ENCODE measurements at places on chromosomes 2 and 18.

GRCh38 chr2:122031544-122032263, 276.3 kb downstream of the TSN start:
- DNase-seq = no peak

- no peak for DNase-seq
Measured at GRCh38 chr2:240916571-240917008, 10.5 kb downstream of the CROCC2 start.

DNA sequence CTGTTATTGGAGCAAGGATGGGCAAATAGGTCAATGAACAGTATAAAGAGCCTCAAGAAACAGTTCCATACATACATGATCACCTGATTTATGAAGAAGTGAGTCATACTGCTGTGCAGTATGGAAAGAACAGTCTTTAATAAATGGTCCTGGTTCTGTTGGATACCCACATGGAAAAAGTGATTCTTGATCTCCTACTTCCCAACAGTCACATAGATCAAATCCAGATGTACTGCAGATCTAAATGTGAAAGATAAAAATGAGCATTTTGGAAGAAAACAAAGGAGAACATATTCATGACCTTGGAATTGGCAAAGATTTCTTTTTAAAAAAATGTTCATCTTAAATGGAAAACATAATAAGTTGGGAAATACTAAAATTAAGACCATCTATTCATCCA, 75.8 kb downstream of the CCDC148 start:
- DNase-seq = no peak

GRCh38 chr2:216083464-216084281, 2.0 kb downstream of the TMEM169 start:
- no peak for DNase-seq

GRCh38 chr2:159111346-159111927, 143.0 kb downstream of the TANC1 start:
- DNase-seq = no peak

DNA sequence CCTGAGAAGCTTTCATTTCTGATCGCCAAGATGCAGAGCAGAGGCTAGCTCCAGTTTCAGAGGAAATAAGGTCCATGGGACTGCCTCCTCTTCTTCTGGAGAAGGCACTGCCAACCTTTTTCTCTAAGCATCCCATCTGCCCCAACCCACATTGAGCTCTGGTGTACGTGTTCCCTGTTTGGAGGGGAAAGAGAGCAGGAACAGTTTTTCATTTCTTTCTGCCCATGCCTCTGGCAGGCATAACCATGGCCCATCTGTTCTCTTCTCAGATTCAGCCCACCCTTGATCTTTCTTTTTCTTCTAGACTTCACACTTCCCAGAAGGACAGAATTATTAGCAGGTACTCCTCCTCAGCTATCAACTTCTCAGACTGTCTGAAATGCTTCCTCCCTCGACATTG, 1110.3 kb upstream of the KLHL29 start:
- no peak for DNase-seq

DNA sequence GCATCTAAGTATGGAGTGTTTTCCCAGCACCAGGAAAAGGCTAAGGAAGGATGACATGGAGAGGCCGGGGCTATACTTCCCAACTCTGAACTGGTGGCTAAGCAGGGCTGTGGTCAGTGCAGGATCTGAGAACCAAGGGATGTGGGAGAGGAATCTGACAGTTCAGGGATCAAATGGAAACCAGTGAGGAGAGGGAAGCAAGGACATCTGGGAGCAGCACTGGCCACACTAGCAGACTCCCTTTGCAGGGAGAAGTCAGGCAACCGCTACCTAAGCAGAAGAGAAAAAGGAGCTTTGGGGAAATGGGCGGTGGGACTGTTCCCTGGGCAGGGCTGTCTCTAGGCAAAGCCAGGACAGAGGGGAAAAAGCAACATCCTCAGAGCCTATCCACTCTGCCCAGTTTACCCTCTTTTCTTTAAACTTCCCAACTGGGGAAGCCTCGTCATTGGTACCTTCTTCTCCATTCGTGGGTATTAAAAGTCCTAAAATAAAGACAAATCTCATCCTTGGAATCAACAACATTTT, 105.8 kb upstream of the MEIS1 start:
- DNase-seq = no peak

- no peak for DNase-seq
Measured at GRCh38 chr18:56517196-56517595, 121.2 kb downstream of the TXNL1 start.

DNA sequence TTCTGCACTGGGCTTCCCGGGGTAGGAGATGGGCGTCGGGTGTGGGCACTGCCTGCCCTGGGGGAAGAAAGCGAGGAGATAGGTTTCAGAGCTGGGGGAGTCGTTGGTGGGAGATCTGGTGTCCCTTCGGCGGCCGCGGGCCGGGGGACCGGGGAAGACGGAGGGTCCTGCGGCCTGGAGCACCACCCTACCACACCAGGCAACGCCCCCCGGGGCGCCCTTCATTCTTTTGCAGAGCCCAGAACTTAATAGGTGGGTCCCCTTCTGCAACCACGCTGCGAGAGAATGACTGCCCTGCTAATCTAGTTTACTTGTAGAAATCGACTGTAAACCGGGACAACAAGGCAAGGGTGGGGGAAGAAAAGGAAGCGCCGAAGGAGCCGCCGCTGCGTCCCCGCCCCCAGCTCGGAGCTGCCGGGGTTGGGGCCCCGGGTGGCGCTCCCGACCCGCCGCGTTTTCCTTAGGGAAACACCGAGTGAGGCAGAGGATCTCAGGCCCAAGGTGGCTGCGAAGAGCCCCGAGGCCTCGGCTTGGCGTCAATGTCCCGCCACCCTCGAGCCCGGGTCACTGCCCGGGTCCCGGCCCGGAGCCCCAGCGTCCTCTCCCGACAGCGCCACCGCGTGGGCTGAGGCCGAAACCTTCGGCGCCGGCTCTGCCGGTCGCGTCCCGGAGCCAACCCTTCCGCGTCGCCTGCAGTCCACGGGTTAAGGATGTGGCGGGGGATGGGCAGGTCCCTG, 5.4 kb upstream of the SATB2 start:
- no peak for DNase-seq

GRCh38 chr2:173028141-173028540, 47.5 kb upstream of the MAP3K20 start:
- no peak for DNase-seq

DNA sequence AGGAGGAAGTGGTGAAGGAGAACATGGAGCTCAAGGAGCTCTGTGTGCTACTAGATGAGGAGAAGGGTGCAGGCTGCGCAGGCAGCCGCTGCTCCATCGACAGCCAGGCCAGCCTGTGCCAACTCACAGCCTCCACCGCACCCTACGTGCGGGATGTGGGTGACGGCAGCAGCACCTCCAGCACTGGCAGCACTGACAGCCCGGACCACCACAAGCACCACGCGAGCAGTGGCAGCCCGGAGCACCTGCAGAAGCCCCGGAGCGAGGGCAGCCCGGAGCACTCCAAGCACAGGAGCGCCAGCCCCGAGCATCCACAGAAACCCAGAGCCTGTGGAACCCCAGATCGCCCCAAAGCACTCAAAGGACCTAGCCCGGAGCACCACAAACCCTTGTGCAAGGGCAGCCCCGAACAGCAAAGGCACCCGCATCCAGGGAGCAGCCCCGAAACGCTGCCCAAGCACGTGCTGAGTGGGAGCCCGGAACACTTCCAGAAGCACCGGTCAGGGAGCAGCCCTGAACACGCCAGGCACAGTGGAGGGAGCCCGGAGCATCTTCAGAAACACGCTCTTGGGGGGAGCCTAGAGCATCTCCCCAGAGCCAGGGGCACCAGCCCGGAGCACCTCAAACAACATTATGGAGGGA, 9.0 kb downstream of the CCDC85A start:
- DNase-seq = no peak

DNA sequence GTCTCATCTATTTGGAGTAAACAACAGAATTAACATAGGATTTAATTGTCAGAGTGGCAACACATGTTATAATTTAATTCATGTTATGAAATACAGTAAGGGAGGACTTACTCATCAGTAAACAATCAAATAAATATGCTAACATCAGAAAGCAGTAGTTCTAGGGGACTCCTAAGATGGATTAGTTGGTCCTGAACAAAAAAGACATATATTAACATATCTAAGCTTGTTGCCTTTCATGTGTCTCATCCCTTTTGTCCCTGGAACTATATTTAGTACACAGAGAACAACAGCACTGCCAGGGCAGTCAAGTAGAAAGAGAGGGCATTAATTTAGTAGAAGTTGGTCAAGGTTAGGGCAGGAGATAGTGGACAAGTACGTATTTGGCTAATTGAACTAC, 117.8 kb upstream of the FZD5 start:
- DNase-seq = no peak

DNA sequence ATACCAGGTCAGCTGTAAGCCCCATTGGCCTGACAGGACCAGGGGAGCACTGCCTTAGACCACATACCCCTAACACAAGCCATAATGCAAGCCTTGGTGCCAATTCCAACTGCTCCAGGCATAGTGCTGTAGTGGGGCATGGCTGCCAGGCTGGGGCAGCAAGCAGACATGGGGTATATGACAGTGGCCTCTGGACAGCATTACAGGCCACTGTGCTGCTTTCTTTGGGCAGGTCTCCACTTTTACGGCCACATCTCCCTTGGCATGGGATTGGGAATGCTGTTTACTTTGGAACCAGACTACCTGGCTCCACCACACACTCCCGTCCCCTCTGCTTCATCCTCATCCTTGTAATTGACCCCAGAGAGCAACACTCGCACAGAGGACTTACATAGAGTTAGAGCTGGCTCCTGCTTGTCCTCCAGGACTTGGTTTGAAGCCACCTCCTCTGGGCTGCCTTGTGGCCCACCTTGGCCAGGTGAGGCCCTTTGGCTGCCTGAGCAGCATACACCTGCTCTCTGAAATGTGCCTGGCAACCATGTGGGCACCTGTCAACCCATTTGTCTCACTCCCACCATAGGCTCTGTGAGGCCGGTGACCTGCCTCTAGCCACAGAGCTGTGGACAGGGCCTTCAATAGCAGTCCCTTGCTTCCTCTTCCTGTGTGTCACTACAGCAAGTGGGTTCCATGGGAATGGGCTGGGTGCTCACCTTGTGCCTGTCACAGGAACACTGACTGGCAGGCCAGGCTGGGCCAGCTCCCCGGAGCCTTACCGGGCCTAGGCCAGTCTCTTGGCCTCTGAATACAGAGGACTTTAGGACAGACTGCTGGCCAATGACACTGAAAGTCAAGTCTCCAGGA, 262.6 kb upstream of the HS6ST1 start:
- no peak for DNase-seq

GRCh38 chr2:180933332-180933731, 47.1 kb upstream of the UBE2E3 start:
- no peak for DNase-seq

DNA sequence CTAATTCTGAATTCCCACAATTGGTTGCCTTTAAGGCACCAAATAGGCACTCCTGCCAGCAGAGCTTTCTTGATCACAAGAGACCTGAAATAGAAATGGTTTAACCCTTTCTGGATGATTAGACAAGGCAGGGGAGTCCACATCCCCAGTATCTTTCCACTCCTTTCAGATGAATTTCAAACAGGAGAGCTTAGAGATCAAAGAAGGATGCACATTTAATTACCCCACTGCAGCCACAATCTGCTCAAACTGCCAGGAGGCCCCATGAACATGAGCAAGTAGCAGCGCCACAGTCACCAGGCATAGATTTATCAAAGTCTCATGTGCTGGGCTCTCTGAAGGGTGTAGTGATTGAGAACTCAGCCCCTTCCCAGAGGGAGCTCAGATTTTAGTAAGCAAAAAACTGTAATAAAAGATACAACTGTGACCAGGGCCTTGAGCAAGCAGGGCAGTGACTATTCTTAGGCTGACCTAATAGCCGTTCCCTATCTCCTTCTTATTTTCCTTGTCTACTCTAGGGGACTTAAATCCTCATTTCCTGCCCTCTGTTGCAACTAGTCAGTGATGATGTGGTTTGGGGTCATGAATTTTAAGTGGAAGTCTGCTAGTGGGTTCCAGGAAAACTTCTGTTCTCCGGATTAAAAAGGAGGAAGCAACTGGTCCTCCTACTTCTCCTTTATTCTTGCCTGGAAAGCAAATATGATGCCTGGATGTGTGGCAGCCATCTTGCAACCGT, 53.7 kb downstream of the SLC4A3 start:
- no peak for DNase-seq

DNA sequence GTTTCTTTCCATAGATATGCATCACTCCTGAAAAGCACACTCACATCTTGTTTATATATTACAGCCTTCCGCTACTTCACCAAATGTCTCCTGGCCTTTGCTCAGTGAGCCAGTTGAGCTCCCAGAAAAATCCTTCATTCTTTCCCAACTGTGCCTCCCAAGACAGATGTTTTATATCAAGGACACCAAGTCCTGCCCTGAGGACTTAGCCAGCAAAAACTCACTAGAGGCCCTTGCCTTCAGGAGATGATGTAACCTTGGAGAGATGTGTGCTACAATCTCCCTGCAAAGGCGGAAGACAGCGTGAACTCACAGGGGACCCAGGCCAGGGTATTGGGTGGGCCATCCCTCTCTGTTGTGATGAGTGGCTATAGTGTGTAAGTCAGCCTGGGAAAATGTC, 86.1 kb upstream of the CTAGE1 start:
- no peak for DNase-seq

DNA sequence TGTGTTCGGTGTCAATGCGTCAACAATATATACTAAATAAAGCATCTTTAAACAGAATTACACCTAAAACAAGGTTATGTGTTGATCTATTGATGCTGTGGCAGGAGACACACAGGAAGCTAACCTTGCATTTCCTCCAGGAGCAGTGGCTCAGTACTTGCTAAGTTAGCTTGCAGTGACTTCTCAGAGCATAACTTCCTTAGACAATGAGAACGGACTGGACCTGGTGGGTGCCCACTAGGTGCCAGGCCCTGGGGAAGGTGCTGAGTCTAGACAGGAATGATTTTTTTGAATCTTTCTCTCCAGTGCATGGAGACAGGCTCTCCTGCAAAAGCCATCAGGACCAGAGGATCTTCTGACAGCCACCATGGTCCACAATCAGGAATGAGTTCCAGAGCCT, 73.8 kb upstream of the MGAT4A start:
- no peak for DNase-seq

GRCh38 chr2:65053199-65053598, 3.0 kb upstream of the CEP68 start:
- DNase-seq = no peak

- DNase-seq = no peak
Measured at GRCh38 chr2:110105608-110106467, 9.8 kb downstream of the MALL start.

- DNase-seq = no peak
Measured at GRCh38 chr18:42028247-42028832, 73.3 kb downstream of the PIK3C3 start.

- no peak for DNase-seq
Measured at GRCh38 chr2:192090911-192091310, 103.8 kb downstream of the TMEFF2 start.

- no peak for DNase-seq
Measured at GRCh38 chr2:136448432-136448831, 316.9 kb upstream of the THSD7B start.

GRCh38 chr2:46072101-46072820, 224.9 kb upstream of the EPAS1 start:
- no peak for DNase-seq

DNA sequence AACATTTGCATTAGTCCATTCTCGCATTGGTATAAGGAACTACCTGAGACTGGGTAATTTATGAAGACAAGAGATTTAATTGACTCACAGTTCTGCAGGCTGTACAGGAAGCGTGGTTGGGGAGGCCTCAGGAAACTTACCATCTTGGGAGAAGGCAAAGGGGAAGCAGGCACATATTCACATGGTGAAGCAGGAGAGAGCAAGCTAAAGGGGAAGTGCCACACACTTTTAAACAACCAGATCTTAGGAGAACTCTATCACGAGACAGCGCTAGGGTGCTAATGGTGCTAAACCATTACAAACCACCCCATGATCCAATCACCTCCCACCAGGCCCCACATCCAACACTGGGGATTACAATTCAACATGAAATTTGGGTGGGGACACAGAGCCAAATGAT, 201.7 kb upstream of the MGAT5 start:
- DNase-seq = no peak

GRCh38 chr2:71807581-71808451, 339.8 kb downstream of the CYP26B1 start:
- DNase-seq = no peak

Measured in effector CD8-positive, alpha-beta T cell (primary cell).